SHP77 treated with DMSO at 0.1 percent for 48 hours (cell line): ENCODE measurements at places on chromosomes 4 and X.

GRCh38 chr4:99652596-99653436 is 4.8 kb downstream of the C4orf54 start:
- no peak for DNase-seq

GRCh38 chr4:15870921-15871664 is 67.4 kb downstream of the FGFBP1 start:
- DNase-seq = no peak

GRCh38 chrX:119757979-119758730 is at the start of gene SOWAHD:
TSS of gene SOWAHD (plus strand) at chrX:119758588. CDS start at chrX:119758668, 80 bp downstream.
- no peak for DNase-seq

DNA sequence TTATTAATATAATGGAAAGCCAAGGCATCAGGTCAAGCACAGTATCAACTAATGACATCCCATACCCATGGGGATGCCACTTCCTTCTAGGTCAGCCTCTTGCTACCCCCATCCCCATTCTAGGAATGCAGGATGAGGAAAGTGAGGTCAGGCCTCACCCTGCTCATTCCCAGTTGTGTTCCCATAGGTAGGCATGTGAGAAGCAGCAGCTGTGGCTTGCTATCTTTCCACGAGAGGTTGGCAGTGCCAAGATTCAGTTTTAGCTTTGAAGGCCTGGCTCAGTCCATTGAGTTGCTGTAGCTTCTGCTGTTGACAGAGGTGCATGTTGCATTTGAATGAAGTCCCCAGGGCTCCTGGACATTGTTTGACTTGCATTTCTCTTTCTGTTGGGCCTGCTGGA is 15.5 kb downstream of the LONRF3 start:
- no peak for DNase-seq

DNA sequence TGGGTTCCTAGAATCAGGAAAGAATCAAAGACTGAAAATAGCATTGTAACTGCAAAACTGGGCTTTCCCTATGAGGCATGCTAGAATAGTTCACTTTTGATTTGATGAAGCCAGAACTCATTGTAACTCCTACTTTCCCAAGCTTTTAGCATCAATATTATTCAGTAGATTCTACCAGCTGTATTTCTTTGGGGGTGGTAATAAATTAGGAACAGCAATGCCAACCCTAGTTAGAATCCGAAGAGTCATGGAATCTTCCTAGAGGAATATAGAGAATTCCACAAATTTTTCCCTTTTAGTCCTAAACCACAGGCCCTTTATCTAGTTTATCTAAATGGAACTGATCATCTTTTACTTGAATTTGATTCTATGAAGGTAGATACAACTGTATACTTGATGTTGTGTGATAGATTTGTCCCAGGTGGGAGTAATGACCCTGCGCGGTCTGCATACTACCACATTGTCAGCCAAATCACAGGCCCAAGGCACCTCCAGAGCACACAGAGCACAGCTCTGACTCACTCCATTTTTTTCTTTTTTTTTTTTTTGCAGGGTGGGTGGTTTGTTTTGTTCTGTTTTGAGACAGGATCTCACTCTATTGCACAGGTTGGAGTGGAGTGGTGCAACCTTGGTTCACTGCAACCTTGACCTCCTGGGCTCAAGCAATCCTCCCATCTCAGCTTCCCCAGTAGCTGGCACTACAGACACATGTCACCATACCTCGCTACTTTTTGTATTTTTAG is 66.6 kb downstream of the EDNRA start:
- no peak for DNase-seq

DNA sequence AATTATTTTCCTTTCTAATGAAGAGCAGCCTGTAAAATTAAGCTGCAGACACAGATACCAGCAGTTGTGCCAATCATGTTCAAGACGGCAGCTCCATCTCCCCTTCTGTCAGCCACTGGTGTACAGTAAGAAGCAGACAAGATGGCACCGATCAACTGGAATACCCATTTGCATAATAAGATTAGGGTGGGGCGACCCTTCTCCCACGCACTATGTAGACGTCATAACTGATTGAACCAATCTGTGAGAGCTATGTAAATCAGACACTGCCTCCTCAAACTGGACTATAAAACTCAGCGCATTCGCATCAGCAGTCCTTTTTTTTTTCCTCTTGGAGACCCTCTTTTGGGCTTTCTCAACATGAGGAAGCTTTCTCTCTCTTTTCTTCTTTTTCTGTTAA is 40.4 kb upstream of the INTS6L start:
- DNase-seq = no peak
